K562 (cell line): ENCODE measurements at places on chromosomes 3 and 15.

GRCh38 chr3:45123030-45123429 is 23.1 kb downstream of the CDCP1 start:
- no peak for DNase-seq

DNA sequence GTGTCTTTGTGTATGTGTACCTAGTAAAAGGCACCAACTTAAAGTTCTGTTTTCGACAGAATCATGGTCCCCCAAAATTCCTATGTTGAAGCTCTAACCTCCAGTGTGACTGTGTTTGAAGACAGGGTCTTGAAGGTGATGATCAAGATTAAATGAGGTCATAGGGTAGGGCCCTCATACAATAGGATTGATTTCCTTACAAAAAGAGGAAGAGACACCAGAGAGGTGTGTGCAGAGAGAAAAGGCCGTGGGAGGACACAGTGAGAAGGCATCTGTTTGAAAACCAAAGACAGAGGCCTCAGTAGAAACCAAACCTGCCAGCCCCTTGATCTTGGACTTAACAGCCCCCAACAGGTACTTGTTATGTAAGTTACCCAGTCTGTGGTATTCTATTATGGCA is 52.0 kb upstream of the CORO2B start:
- DNase-seq = no peak

- no peak for DNase-seq
These were observed 51.8 kb downstream of the CTDSPL start for GRCh38 chr3:37913522-37913921.

DNA sequence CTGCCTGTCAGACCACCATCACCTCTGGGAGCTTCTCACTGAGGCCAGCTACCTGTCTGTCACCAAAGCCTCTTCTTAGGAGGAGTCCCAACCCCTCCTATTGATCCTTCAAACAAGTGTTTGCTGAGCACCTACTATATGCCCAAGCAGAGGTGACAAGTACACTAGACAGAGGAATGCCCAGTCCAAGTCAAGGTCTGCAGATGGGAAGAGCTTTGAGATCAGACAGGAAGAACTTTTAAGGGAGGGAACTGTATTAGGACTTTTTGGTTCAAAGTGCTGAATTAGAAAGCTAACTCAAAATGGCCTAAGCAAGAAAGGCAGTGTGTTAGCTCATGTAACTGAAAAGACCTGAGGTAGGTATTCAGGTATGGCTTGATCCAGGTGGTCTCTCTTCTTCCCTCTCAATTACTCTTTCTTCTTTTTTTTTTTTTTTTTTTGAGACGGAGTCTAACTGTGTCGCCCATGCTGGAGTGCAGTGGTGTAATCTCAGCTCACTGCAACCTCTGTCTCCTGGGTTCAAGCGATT is 3.6 kb upstream of the RAD18 start:
- no peak for DNase-seq

GRCh38 chr3:182914341-182914740 is 66.0 kb downstream of the DCUN1D1 start:
- DNase-seq = no peak

GRCh38 chr3:161890147-161890625 is 393.6 kb downstream of the OTOL1 start:
- DNase-seq = no peak

DNA sequence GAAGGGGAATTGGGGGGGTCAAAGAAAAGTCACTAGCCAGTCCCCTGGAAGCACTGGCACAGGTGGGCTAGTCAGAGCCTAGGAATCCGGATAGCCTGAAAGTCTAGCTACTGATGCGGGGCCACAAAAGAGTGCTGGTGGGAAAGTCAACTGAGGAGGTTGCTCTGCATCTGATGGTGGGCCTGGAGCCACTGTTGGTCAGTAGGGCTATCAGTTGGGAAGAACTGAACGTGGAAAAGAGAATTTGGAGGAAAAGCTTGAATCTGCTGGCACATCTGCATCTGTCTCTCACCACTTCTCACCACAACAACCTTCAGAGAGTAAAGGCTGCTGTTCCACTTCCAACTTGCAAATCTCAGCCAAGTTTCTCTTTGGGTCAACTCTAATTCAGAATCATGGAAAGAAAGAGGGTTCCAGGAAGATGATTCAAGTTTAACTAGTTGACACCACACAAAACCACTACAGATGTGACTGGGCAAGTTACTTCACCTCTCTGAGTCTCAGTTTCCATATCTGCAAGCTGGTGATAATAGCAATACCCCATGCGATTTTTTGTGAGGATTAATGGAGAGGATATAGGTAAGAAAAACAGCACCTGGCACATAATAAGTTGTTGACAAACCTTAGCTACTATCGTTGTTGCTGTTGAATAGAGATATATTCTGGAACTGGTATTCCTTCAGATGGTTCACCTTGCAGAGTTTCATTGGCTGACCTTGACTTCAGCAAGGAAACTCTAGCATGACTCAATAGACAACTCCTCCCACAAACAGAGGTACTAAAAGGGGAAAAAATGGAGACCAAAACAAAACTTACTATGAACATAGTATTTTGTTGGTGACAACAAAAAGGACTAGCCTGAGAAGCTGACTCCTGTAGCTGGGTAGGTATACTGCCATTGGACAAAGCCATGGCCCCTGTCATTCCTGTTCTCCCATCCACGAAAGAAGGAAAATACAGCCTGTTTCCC is 280.2 kb upstream of the STT3B start:
- no peak for DNase-seq

DNA sequence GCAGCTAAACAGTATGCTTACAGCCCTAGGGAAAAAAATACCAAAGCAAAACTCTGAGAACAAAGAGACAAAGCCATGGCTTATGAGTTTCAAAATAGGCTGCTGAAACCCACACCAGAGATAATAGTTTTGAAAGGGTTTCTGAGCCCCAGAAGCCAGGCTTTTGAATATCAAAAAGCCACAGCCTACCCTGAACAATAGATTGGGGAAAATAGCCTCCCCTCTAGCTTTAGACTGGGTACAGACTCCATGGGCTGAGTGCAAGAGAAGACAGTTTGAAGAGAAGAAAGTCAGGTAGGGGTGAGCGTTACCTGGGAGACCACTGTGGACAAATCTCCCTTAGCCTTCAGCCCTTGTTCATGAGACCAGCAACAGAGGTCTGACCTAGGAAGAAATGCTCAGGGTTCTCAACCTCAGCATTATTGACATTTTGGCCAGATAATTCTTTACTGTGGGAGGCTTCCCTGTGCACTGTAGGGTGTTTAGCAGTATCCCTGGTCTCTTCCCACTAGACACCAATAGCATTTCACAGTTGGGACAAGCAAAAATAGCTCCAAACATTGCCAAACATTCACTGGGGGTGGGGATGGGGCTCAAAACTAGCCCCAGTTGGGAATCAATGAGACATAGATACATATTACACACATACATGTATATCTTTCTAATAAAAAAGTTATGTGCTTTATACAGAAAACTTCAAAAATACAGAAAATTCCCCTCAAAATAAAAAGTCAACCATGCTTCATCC is 11.6 kb upstream of the TAFA4 start:
- no peak for DNase-seq

DNA sequence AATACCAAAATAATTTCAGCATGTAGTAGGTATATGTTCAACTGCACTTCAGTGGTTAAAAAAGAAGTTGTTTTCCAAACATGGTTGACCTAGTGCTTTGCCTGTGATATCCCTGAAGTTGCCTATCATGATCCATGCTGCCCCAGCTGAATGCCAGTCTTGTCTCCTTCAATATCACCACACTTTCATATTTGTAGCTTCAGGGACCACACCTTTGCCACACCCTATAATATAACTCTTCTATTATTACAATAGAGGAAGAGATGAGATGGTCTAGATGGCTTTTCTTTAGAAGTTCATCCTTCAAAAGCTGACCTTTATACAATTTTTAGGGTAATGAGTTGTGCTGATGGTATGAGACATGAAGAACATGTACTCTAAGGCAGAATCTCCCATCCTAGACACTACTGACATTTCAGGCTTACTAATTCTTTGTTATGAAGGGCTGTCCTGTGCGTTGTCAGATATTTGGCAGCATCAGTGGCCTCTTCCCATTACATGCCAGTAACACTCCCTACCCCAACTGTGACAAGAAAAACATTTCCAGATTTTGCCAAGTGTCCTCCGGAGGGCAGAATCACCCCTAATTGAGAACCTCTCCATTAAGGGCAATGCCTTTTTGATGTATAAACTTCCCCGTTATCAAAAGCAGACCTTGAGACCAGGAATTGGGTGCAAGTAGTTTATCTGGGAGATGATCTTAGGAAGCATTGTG is 76.2 kb upstream of the PLCL2 start:
- DNase-seq = no peak

DNA sequence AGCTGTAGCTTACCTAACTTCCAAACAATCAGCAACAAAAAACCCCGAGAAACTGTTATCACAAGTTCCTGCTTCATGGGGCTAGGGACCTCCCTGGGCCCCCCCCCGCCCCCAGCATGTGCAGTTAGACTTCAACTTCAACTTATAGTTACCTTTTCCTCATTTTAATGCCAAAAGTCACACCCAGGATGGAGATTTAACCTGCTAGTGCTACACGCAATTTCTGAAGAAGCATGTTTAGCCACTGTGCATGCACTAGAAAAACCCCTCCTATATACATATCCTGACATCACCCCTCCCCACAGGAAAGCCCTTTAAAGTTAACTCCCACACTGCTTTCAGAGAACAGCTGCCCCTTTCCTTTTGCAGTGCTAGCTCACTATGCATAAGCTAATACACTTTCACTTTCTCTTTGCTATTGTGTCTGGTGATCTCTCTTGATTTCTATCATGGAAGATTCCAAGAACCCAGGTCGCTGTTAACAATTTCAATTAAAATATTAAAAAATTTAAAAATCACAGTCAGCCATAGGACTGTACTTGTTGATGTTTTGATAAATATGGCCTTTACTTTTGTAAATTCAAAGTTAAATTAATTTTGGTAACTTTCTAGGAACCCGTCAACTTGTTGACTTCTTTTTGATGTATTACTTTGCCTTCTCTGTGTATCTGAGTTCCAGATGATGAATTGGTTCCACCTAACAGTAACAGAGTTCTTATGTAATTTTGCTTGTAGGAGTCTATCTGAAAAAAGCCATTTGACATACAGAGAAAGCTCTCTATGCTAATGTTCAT is 75.2 kb upstream of the ACAD9 start:
- peak; percentile 24 for DNase-seq

- no peak for DNase-seq
These were observed 56.9 kb upstream of the CGNL1 start for GRCh38 chr15:57319226-57319918.

GRCh38 chr3:37973246-37974054 is 17.1 kb upstream of the VILL start:
- no peak for DNase-seq

DNA sequence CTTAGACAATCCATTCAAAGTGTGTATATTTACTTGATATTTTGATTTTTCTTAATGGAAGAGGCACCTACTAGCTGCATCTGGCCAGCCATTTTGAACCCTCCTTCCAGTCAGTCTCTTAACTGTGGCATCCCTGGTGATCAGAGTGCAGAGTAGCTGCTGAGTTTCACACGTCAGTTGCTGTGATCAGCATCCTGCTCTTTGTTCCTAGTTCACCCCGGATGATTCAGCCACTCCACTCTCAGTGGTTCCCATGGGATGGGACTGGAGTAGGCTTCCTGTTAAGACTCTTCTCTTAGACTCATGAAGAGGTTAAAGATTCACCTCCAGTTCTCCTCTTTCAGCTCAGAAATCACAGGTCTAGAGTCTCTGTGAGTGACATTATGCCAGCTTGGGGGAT is 75.8 kb downstream of the STXBP5L start:
- no peak for DNase-seq

GRCh38 chr3:70742081-70742480 is 429.6 kb upstream of the MDFIC2 start:
- no peak for DNase-seq

DNA sequence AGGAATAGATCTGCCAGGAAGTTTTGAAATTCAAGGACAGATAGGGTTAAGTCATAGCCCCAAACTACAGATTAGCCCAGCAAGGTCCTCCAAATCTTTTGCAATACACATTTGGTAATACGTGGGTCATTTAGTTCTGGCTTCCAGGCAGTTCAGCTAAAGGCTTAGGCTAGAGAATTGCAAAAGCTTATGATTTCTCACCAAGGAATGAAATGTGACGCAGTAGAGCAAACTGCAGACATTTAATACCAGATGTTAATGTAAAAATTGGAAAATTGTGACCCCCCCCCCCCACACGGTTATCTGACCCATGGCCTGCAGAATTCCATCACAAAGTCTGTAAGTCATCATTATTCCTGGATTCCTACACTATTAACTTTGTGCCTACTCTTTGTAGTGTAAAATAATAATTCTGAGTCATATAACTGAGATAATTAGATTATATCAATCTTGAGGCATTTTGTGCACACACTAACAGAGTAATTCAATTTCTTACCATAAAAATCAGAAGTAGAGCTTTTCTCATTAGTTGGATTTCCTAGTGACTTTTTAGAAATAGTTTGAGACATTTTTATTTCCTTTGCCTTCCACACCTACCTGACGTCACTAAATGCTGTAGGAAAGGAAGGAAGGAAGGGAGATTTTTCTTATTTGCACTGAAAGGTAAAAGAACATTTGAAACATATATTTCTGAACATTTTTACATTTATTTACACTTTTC is 235.2 kb downstream of the DTWD1 start:
- no peak for DNase-seq

DNA sequence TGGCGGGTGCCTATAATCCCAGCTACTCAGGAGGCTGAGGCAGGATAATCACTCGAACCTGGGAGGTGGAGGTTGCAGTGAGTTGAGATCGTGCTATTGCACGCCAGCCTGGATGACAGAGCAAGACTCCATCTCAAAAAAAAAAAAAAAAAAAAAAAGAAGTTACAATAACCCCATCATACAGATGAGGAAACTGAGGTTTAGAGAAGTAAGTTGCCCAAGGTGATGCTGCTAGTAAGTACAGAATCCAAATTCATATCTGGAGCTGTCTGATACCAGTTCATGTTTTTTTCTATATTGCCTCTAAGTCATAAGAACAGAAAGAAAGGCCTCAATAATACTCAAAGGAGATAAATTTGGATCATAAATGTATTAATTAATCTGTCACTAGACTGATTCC is 40.6 kb downstream of the MCF2L2 start:
- no peak for DNase-seq

- DNase-seq = peak; percentile 80
These were observed 15.7 kb downstream of the BHLHE40 start for GRCh38 chr3:4994823-4995499.

- DNase-seq = no peak
These were observed 33.8 kb upstream of the FAH start for GRCh38 chr15:80118956-80119355.

GRCh38 chr3:194602669-194603171 is 30.5 kb downstream of the TMEM44 start:
- DNase-seq = no peak

GRCh38 chr15:40333922-40334492 is 6.7 kb downstream of the CCDC9B start:
- no peak for DNase-seq
